ENCODE measurements at places on chromosomes 5 and 9.
A peak's percentile ranks its signal among the peaks of the same experiment; 100 is the strongest.

GRCh38 chr5:651296-652022 lies 39.3 kb downstream of the CEP72 start:
- H3K4me1 ChIP-seq = peaks cover 3% of the 10 kb centered on the region
- H3K27me3 ChIP-seq = no peaks in the 10 kb centered on the region
- H3K27ac ChIP-seq = no peak overlapping the region
- peak overlapping the region; percentile 7 for H3K4me3 ChIP-seq

GRCh38 chr5:60274747-60275146 lies 381.2 kb upstream of the PDE4D start:
- no peak for DNase-seq
- H3K36me3 ChIP-seq = no peaks in the 10 kb centered on the region
- H3K4me1 ChIP-seq = no peaks in the 10 kb centered on the region
- no peak overlapping the region for H3K27ac ChIP-seq

DNA sequence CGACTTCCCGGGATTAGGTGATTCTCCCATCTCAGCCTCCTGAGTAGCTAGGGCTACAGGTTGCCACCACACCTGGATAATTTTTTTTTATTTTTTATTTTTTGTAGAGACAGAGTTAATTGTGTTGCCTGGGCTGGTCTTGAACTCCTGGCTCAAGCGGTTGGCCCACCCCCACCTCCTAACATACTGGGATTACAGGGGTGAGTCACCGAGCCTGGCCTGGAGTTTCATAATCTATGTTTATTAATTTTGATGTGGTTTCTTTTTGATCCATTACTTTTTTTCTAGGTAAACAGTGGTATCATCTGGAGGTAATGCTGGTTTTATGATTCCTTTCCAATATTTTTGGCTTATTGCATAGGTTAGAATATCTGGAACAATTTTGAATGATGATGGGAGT lies 54.2 kb downstream of the KIAA1958 start:
- H3K36me3 ChIP-seq = no peaks in the 10 kb centered on the region
- H3K4me3 ChIP-seq = no peak overlapping the region
- no peaks in the 10 kb centered on the region for H3K4me1 ChIP-seq
- H3K27ac ChIP-seq = no peak overlapping the region

GRCh38 chr9:128206916-128207910 lies 4.0 kb downstream of the DNM1 start:
- H3K4me1 ChIP-seq = peaks cover 18% of the 10 kb centered on the region
- peaks cover under 1% of the 10 kb centered on the region for H3K36me3 ChIP-seq
- H3K4me3 ChIP-seq = no peak overlapping the region
- H3K27me3 ChIP-seq = peaks cover 33% of the 10 kb centered on the region

DNA sequence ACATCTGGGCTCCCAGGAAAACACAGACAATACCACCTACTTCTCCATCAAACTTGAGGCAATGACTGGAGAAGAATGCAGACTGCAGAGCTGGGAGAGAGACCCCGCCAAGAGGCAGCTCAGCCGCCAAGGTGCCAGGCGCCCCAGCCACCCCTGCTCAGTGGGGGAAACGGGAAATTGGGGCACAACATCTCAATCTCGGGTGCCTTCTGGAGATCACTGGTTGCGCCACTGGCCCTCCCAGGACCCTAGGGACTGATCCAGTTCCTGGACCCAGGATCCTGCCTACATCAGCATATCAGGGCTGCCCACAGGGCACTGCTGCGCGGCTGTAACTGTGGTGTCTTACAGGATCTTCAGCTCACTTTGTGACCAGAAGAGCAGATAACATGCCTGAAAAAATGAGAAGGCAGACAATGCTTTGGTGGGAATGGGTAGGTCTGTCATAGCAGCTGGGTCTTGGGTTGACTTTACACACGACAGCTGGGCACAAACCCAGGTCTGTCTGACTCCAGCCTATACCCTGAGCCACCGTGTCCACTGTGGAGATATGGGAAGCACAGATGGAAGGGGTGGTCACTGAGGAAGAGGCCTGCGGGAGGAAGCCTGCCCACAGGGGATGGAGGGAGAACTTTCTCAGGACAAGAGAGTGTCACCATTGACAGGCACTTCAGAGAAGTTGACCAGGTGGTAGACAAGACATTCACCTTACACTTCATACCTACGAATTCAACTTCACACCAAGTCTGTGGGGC lies 135.2 kb upstream of the RAPGEF1 start:
- H3K36me3 ChIP-seq = peaks cover 2% of the 10 kb centered on the region
- H3K4me3 ChIP-seq = no peak overlapping the region
- H3K4me1 ChIP-seq = peaks cover 11% of the 10 kb centered on the region
- H3K27ac ChIP-seq = no peak overlapping the region
- DNase-seq = no peak

DNA sequence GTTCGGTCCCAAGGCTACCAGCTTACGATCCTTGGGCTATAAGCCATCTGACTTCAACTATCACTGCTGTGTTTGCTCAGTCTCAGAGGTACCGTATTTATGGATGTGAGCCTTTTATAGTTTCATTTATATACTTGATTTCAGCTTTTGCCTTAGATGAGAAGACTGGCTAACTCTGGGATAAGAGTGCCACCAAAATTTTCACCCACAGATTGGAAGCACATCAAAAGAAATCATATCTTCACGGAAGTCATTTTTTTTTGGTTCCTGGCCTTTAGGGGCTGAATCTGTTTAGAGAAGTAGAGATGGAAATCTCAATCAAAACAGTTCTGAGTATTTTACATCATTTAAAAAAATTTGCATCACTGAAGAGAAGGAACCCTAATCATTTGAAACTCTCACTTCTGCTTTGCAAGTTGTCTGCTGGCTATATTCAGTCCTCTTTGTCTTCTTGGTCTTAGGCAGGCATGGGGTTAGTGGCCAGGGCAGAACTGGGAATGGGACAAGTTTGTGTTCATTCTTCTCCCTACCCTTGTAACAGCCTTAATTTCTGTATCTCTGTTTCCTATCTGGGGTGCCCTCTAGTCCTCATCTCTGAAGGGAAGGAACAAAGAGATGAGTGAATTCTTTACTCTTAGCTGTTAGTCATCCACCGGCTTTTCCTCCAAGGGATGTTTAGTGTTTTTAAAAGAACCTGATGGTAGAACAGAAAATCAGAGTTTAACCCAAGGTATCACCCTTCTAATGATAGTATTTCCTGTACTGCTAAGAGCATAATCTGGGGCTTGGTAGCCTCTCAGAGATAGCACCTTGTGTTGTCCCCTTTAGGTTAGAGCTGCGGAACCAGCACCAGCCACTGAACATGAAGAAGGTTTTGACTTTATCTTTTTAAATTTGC lies 14.1 kb upstream of the TNFAIP8 start:
- H3K4me1 ChIP-seq = peaks cover 82% of the 10 kb centered on the region
- H3K4me3 ChIP-seq = peak overlapping the region; percentile 89
- H3K36me3 ChIP-seq = peaks cover 2% of the 10 kb centered on the region
- H3K27me3 ChIP-seq = no peaks in the 10 kb centered on the region

DNA sequence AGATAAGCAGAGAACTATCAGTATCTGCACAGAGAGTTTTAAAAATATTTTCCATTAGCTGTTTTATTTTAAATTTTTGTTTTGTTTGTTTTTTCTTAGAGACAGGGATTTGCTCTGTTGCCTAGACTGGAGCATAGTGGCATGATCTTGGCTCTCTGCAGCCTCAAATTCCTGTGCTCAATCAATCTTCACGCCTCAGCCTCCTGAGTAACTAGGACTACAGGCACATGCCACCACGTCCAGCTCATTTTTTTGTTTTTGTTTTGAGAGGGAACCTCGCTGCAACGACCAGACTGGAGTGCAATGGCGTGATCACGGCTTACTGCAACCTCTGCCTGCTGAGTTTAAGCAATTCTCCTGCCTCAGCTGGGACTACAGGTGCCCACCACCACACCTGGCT lies 138.2 kb upstream of the LPAR1 start:
- H3K4me3 ChIP-seq = no peak overlapping the region
- H3K36me3 ChIP-seq = no peaks in the 10 kb centered on the region
- no peaks in the 10 kb centered on the region for H3K4me1 ChIP-seq

DNA sequence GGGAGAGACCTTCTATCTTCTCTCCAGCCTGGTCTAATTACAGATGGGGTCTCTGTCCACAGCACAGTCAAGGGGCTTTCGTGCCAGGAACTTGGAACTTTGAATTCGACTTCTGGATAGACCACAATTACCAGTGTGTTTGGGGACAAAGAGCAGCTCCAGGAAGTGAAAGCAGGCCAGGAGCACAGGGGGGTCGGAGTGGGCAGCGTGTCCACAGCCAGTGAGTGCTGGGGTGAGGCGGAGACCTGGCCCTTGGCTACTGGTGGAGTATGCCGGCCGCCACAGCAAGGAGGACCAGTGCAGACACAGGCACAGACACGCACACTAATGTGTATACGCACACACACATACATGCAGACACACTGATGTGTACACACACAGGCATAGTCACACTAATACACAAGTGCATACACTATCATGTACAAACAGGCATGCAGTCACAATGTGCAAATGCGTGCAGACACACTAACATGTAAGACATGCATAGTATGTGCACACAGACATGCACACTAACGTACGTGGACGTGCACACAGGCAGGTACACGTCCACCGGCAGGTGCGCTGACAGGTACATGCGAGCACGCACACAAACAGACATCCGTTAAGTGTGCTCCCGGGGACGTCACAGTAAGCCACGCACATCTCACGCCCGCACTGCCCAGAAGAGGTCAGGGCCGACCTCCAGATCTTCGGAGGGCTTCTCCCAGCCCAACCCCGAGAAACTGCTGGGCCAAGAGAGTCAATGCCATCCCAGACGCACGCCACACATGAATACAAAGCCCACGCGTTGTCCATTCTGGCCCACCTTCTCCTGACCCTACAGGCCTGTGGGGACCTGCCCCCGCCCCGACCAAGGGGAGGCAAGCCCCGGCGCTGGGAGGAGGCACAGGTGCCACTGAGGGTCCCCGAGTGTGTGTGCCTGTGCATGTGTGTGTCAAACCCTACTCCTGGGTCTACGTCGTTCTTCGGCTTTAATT lies 46.5 kb downstream of the NKD2 start:
- H3K27me3 ChIP-seq = no peaks in the 10 kb centered on the region
- H3K4me3 ChIP-seq = peak overlapping the region; percentile 33
- no peak for DNase-seq
- H3K4me1 ChIP-seq = peaks cover 5% of the 10 kb centered on the region
- H3K27ac ChIP-seq = no peak overlapping the region
- peaks cover 2% of the 10 kb centered on the region for H3K36me3 ChIP-seq

DNA sequence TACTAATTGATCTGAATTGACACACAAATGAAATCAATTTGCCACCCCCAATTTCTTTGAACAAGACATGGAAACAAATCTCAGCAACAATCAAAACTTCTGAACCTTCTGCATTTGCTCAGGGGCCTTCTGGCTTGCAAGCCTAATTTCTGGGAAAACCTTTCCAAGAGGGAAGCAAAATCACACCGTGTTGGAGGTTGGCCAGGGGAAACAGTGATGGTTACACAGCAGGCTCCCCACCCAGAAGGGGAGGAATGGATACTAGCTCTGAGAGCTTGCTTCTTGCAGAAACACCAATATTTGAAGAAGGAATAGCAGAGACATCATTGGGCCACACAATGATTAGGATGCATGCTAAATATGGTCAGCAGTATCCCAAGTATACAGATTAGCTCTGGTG lies 488.6 kb upstream of the TRPC7 start:
- H3K27me3 ChIP-seq = no peaks in the 10 kb centered on the region
- no peaks in the 10 kb centered on the region for H3K4me1 ChIP-seq
- no peak overlapping the region for H3K27ac ChIP-seq
- no peaks in the 10 kb centered on the region for H3K36me3 ChIP-seq
- DNase-seq = no peak

GRCh38 chr5:176847726-176848290 lies 37.4 kb downstream of the UNC5A start:
- peaks cover 6% of the 10 kb centered on the region for H3K4me1 ChIP-seq
- H3K27me3 ChIP-seq = peaks cover 54% of the 10 kb centered on the region
- no peak overlapping the region for H3K4me3 ChIP-seq
- DNase-seq = no peak

DNA sequence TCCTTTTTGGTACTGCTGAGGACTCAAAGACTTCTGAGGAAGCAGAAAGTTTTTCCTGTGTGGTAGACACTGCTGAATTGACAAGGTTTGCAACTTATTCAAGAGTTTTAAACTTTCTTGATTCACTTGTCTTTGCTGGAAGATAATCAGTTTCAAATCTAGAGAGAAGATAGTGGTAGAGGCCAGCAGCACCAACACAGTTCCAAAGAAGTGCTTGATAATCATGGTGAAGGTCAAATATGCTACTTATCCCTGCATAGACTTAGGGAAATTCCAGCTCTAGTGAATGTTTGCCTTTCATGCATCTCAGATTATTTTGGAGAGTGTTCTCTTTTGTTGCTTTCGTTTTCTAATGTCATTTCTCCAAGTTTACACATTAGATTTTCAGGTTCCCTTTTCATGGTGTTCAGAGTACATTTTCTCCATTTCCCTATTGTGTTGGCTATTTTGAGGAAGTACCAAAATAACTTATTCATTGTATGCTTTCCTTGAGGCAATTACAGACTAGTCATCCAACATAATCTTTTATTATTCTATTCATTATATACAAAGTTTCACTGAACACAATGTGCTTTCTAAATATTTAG lies 550 bp downstream of the IFNE start:
- H3K4me1 ChIP-seq = peaks cover 4% of the 10 kb centered on the region
- no peak for DNase-seq
- peaks cover 7% of the 10 kb centered on the region for H3K27me3 ChIP-seq
- no peaks in the 10 kb centered on the region for H3K36me3 ChIP-seq

DNA sequence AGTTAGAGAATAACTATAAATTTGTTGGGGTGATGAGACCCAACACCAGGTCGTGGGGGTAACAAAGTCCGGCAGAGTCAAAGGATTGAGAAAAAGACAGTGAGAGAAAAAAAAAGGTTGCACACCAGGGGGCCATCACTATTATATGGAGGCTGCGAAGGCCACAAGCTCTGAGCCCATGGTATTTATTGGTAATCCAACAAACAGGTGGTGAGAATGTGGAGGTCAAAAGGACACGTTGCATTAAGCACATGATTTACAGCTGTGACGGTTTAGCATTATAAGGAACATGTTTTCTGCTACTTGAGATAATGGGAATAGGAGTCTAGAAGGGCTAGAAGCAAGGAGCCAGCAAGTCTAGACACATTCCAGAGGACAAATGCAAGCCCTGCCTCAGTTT lies 2202.2 kb upstream of the C9orf72 start:
- H3K27me3 ChIP-seq = no peaks in the 10 kb centered on the region
- H3K36me3 ChIP-seq = no peaks in the 10 kb centered on the region
- H3K4me3 ChIP-seq = no peak overlapping the region
- H3K4me1 ChIP-seq = no peaks in the 10 kb centered on the region
- DNase-seq = no peak
- no peak overlapping the region for H3K27ac ChIP-seq

- H3K4me3 ChIP-seq = no peak overlapping the region
- peak; percentile 7 for DNase-seq
- peaks cover 2% of the 10 kb centered on the region for H3K36me3 ChIP-seq
- no peak overlapping the region for H3K27ac ChIP-seq
- peaks cover 19% of the 10 kb centered on the region for H3K27me3 ChIP-seq
- peaks cover 5% of the 10 kb centered on the region for H3K4me1 ChIP-seq
These were observed 7.5 kb downstream of the SLC6A19 start for GRCh38 chr5:1208743-1209488.

- peaks cover 2% of the 10 kb centered on the region for H3K4me1 ChIP-seq
- no peaks in the 10 kb centered on the region for H3K27me3 ChIP-seq
- no peaks in the 10 kb centered on the region for H3K36me3 ChIP-seq
- DNase-seq = no peak
- H3K4me3 ChIP-seq = no peak overlapping the region
These were observed 181.6 kb downstream of the AOPEP start for GRCh38 chr9:94908011-94908563.

- no peaks in the 10 kb centered on the region for H3K36me3 ChIP-seq
- peaks cover 2% of the 10 kb centered on the region for H3K4me1 ChIP-seq
- no peak for DNase-seq
- H3K27me3 ChIP-seq = no peaks in the 10 kb centered on the region
- no peak overlapping the region for H3K4me3 ChIP-seq
These were observed 133.9 kb downstream of the PJA2 start for GRCh38 chr5:109275919-109276318.

- peaks cover 18% of the 10 kb centered on the region for H3K4me1 ChIP-seq
- H3K4me3 ChIP-seq = no peak overlapping the region
- DNase-seq = no peak
- H3K27me3 ChIP-seq = no peaks in the 10 kb centered on the region
These were observed 7.3 kb upstream of the SPATA24 start for GRCh38 chr5:139410993-139411828.

All from T-helper 17 cell (primary cell).